Activated CD4-positive, alpha-beta T cell treated with anti-CD3 and anti-CD28 coated beads, Interleukin-2, Interleukin-6, amounts not matched to agents 100 ng/mL and 50 ng/mL, durations not matched to agents 16 hours and 8 hours (primary cell): ENCODE measurements at places on chromosomes 13 and 19.

- no peak for DNase-seq
Measured at GRCh38 chr13:48695776-48696175, 42.0 kb downstream of the CYSLTR2 start.

- DNase-seq = no peak
Measured at GRCh38 chr19:45009625-45010255, 8.5 kb downstream of the RELB start.

- DNase-seq = peak; percentile 16
Measured at GRCh38 chr19:52270266-52270885, 989 bp downstream of the ZNF766 start.

- DNase-seq = no peak
Measured at GRCh38 chr19:18746401-18747325, 44.4 kb downstream of the COMP start.

DNA sequence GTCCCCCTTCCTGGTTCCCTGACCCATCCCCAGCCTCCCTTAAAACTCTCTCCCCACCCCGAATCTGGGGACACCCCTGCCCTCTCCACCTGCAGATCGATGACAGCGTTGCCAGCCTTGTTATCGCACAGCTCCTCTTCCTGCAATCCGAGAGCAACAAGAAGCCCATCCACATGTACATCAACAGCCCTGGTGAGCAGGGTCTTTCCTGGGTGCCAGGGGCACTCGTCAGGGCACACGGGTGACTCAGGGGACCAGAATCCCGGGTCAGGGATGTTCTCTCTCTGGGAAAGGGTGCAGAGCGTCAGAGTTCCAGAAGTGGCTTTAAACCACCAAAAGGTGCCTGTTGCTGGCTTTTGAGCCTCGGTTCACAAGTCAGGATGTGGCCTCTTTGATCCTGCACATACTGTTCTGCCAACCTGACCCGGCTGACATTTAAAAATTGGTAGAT, 1.0 kb downstream of the CLPP start:
- peak; percentile 51 for DNase-seq

- DNase-seq = no peak
Measured at GRCh38 chr19:34576292-34576691, 94.7 kb downstream of the WTIP start.

- DNase-seq = no peak
Measured at GRCh38 chr13:49371943-49372613, 71.8 kb downstream of the CAB39L start.
